HS-27A (cell line): ENCODE measurements at places on chromosomes 4 and X.

DNA sequence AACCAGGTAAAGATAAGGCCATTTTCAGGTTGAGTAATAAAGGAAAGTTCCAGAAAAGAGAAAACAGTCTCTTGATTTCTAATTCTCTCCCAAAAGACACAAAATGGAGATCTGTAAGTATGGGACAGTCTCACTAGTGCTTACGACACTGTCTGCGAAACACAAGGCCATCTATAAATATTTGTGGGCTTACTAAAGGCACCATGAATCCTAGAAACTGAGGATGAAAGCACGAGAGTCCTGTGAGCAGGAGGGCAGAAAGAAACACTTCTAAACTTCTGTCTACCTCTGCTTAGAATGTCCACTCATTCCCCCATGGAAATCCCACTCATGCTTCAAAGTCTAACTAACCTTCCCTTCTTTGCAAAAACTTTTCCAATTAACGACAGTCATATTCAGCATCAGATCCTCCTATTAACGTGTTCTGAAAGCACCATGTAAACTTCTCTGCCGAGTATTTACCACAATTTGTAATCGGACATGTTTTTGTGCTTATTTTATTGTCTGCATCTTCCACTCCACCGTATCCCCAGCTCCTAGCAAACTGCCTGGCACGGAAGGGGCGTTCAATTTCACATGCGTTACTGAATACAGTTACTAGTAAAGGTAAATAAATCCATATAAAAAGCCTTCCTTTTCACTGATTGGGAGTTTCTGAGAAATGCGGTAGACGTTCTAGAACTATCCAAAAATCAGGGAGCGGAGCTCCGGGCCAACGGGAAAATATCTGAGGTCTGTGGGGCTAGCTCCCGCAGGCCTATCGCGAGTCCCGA, 665 bp downstream of the PSMD10 start:
- peak; percentile 35 for DNase-seq

GRCh38 chr4:1799387-1800375, 6.6 kb downstream of the FGFR3 start:
- no peak for DNase-seq

- no peak for DNase-seq
Observed at GRCh38 chr4:96102541-96103026, 262.7 kb downstream of the PDHA2 start.

DNA sequence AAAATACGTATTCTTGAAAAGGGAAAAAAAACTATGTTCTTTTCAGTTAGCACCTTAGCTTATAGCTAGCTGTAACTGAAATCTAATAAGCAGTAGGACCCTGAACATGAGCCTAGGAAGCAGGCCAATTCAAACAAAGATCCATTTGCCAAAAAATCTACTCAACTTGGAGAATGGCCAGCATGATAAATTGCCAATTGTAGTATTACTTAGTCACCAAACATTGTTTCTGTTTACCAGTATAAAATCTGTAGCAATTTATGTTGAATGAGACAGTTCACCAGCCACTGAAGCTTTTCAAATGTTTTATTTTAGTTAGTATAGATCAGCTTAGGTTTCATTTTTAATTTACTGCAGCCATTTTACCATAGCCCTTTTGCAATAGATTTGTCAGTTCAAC, 323.6 kb upstream of the DIPK2B start:
- DNase-seq: no peak

DNA sequence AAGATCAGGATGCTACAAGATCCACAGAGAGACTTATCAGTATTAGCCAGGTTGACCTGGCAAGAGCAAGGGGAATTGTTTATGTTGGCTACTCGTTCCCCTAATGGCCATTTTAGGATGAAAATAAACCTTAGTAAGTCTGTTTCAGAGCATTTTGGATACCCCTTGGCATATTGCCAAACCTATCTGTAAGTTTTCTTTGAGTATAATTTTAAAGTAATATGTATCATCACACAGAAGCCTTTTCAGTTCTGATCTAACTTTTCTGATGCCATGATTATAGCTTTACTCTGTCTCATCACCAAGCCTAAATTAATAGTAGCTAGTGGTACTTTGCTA, 99.7 kb downstream of the TSPAN7 start:
- DNase-seq: no peak

DNA sequence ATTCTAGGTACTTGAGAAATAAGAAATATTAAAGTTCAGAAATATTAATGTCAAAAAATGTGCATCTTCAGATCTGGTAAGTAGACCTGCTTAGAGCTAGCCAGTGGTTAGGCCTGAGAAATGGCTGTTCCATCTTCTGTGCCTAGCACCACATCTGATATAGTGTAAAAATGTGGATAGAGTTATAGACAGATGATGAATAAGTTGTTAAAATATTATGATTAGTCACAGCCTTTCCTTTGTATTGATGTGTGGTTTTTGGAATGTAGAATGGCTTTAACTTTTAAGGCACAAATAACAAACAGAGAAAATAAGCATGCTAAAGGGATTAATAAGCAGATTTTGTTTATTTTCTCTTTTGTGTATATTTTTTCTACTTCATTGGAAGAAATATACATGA, 133.5 kb upstream of the NUDT6 start:
- DNase-seq: no peak

DNA sequence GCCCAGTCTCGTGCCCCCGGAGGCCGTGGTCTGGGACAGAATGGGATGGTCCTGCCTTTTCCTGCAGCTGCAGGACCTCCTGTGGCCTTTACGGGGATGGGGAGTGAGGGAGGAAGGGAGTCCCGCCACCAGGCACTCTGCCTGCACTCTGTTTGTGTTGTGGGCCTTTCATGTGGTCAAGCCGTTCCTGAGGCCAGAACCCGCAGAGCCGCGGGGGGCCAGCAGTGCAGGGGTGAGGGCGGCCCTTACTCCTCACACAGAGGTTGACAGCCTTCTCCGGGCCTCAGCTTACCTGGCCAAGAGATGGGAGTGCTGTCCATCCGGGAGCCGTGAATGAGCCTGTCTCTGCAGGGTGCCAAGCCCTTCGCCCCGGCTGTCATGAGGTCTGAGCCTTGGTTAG, 230.7 kb downstream of the AFAP1 start:
- DNase-seq: no peak

GRCh38 chr4:143083756-143084472, 100.8 kb upstream of the USP38 start:
- DNase-seq: no peak

DNA sequence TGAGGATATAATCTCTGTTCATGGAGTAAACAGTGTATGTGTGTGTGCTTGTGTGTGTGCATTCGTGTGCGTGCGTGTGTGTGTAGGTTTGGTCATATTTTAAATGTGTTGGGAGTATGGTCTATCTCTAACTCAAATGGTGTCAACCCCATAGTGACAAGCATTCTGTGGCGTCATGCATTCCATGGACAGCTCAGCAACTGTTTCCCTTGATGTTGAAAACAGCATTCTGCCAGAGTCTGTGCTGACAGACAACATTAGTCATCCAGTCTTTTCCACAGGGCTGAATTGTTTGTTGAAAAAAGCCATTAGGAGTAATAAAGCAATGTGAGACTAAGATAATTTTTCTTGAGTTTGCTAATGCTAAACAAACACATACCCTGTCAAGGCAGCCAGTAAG, 706.6 kb downstream of the PCDH19 start:
- DNase-seq: no peak

GRCh38 chr4:185322803-185323202, 72.9 kb downstream of the LRP2BP start:
- DNase-seq: no peak

- DNase-seq: no peak
Observed at GRCh38 chr4:18664171-18664570, 642.6 kb upstream of the LCORL start.

GRCh38 chrX:126785539-126785938, 34.0 kb upstream of the PRR32 start:
- DNase-seq: no peak

GRCh38 chrX:39756086-39756883, 341.5 kb downstream of the BCOR start:
- no peak for DNase-seq

GRCh38 chrX:106716004-106716403, 10.5 kb upstream of the RNF128 start:
- DNase-seq: no peak

- no peak for DNase-seq
Observed at GRCh38 chr4:128553686-128554515, 255.6 kb upstream of the JADE1 start.

DNA sequence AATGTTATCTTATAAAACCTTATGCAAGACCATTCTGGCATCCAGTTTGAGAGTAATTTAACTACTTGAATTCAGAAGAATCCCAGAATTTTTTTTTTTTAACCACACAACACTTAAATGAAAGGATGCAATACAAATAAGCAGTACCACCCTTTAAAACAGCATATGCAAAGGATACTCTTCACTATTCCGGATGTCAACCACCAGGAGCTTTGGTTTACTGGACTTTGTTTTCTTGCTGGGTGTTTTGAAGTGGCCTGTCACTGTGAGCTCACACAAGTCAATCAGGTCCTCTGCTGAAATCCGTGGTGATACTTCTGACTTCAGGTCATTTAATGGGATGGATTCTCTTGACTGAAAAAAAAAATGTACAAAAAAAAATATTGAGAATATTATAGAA, 200.0 kb downstream of the TBCK start:
- DNase-seq: no peak

DNA sequence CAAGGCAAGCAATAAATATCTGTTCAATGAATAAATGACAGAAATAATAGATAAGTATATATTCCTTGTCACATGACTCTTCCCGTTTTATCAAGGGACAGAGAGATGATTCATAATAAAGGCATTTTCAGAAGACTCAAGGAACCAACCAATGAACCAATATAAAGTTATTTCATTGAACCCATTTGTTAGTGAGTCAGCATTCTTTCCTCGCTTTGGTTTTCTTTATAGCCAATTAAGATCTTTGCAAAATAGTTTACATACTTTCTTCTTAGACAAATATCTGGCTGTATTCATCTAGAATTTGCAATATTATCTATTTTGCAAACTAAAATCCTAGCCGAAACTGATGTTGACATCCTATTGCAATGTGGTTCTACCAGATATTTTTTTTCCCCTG, 269.4 kb downstream of the IL15 start:
- peak; percentile 83 for DNase-seq

GRCh38 chrX:68232206-68232605, 201.1 kb downstream of the OPHN1 start:
- DNase-seq: no peak

- DNase-seq: no peak
Observed at GRCh38 chr4:95061220-95061619, 303.5 kb downstream of the BMPR1B start.

DNA sequence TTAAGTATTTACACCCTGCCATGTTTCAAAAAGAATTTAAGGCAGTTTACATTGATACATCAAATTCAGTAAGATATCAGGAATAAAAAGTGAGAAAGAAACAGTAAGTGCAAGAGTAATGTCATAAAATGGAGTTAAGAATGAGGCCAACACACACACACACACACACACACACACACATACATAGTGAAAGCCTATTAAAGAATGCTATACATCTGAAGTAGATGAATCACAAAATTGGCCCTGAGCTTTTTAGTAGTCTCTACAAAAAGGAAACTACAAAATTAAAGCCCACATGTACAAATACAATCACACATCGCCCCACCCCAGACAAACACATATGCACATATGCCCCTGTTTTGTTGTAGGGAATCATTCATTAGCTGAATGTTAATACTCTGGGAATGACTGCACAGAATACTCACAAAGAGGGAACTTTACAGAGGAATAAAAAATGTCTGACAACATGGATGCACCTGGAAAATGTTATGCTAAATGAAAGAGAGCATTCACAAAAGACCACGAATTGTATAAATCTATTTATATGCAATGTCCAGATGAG, 428.8 kb downstream of the IL15 start:
- DNase-seq: no peak

DNA sequence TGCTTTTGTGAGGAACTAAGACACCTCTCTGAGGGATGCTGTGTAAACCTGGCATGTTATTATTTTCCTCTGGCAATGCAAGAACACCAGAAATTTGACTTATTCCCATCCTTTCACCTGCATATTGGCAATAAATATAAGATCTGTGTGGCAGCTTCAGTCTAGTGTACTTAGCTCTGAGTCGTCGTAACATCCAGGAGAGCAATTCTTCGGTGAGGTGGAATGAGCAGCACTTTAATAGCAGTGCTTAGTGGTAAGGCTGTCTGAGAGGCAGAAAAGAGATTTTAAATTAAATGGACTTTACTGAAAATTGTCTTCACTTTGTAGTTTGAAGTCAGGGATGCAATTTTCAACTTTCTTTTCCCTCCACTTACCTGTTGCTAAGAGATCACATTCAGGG, 344.9 kb downstream of the PCDH7 start:
- no peak for DNase-seq

DNA sequence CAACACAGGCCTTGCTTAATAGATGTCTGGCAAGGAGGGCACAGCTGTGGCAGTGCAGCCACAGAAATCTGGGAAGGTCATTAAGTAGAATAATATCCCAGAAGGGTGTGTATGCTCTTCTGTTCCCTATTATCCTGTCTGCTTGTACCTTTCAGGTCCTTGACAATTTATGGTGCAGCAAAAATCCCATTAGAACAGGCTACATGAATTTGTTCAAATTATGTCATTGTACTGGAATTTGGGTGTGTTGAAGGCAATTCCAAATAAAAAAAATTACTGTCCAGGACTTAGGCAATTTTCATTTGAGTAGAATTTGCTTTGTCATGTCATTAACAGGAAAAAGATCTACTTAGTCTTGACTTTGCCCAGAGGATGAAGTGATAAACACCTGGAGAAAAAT, 192.1 kb downstream of the IDS start:
- no peak for DNase-seq

- no peak for DNase-seq
Observed at GRCh38 chr4:158197194-158197776, 13.0 kb upstream of the TMEM144 start.

- no peak for DNase-seq
Observed at GRCh38 chr4:72473434-72473900, 95.6 kb downstream of the ADAMTS3 start.

DNA sequence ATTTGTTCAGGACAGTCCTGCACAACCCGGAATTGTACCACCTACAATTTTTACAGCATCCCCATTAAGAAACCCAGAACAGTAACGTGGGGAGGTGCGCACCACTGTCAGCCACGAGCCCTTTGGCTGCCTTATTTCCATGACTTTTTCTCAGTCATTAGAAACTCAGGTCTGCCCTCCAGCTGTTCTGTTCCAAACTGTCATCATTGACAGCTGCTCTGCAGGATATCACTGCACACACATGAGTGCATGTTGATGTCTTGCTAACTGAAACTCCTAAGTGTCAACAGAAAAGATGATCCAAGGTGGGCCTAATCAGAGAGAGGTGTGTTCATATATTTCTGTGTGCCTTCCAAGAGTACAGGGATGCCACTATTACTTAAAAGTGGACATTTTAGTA, 123.4 kb downstream of the PARM1 start:
- no peak for DNase-seq

DNA sequence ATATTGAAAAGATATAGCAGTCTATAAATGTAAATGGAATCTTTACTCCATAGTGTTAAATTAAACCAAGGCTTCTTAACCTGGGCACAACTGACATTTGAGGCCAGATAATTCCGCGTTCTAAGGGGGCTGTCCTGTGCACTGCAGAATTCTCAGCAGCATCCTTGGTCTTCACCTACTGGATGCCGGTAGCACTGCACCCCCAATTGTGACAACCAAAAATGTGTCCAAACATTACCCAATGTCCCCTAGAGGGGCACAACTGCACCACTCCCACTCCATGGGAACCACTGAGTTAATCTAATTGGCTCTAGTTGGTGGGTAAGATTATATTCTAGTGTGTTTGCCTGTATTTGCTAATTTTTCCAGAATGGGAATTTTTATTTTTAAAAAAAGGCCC, 16.6 kb downstream of the AP1S2 start:
- DNase-seq: no peak

GRCh38 chr4:16695896-16696295, 202.5 kb downstream of the LDB2 start:
- no peak for DNase-seq

GRCh38 chrX:39012621-39013111, 211.4 kb downstream of the MID1IP1 start:
- DNase-seq: no peak
